NCI-H345 (cell line): ENCODE measurements at places on chromosomes 3 and 15.

DNA sequence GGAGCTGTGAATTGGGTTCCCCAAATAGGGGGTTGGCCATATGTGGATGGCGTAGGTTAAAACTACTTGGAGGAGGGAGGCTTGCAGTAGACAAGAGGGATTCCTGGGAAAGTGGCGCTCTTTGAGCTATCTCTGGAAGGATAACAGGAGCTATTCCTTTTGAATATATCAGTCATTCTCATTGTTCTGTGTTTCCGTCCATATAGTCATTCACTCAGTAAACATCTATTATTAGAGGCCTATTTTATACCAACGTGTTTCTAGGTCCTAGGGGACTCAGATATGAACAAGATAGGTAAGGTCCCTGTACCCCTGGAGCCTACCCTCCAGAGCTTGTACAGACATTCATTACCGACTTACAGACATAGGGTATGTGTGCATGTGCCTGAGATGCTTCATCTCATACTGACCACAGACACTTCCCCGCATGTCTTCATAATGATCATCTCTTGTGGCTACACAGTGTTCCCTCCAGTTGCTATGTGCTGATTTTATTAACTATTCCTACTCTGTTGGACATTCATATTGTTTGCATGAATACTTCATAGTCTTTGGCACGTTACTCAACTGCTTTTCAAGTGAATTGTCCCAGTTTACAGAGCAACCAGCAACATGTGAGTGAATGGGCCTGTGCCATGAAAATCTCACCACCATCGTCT is 55.8 kb upstream of the VILL start:
- DNase-seq: no peak

DNA sequence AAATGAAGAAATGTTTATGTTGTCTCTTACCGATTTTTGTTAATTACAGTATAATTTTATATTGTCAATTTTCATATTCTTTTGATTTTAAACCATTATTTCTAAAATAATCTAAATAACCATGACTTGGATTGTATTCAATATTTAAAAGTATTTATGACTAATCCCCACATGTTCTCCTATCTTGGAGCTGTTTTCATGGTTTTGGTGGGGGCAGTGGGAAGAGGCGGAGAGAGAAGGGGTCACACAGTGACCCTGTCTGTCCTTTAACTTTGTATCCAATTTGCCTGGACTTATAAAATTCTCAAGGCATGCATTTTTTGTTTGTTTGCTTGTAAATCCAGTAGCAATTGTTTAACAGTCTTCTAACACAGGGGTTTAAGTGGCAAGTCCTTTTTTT is 407.4 kb downstream of the NTRK3 start:
- no peak for DNase-seq

DNA sequence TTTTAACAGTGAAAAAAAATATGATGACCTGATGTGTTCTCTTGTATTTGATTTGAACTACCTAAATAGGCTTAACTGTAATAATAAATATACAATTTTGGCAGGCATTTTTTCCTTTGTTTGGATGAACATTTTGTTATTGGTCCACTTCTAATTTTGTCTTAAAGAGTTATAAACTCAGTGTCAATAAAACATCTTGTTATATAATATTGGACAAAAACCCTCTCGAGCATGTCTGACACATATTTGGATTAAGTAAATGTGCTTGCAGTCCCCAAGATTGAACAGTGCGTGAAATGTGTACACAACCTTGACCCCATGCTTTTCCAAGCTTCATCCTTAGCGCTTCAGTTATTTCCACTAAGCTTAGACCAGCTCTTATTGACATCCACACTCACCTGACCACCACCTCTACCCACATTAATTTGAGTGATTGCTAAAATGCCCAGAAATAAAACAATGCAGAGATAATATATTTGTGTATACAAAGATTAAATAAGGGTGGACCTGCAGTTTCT is 131.7 kb upstream of the ZBED2 start:
- DNase-seq: no peak

DNA sequence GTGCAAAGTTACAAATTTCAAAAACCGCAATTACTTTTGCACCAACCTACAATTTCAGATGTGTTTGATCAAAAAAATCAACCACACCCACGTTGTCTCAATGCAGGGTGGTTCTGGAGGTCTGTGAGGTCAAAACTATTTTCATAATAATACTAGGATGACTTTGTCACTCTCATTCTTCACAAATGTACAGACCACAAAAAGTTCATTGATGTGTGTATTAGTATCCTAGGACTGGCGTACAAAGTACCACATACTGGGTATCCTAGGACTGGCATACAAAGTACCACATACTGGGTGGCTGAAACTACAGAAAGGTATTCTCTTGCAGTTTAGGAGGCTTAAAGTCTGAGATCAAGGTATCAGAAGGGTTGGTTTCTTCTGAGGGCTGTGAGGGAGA is 13.0 kb downstream of the SUCLG2 start:
- no peak for DNase-seq

- no peak for DNase-seq
Measured at GRCh38 chr3:129312021-129312639, 33.5 kb downstream of the HMCES start.

DNA sequence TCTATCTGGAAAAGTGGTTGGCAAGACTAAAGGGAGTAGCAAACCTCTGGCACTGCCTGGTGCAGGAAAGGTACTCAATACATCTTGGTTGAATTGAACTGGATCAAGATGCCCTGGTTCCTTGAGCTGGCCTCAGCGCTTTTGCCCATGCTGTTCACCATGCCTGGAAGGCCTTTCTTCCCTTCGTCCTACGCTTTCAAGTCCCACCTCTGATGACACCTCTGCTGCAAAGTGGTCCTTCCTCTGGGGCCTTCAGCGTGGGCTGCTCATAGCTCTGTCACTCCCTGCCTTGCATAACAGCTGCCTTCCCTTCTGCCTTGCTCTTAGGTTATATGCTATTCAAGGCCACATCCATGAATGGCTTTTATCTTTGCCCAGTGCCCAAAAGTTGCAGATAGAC is 23.0 kb downstream of the ITGA11 start:
- no peak for DNase-seq

DNA sequence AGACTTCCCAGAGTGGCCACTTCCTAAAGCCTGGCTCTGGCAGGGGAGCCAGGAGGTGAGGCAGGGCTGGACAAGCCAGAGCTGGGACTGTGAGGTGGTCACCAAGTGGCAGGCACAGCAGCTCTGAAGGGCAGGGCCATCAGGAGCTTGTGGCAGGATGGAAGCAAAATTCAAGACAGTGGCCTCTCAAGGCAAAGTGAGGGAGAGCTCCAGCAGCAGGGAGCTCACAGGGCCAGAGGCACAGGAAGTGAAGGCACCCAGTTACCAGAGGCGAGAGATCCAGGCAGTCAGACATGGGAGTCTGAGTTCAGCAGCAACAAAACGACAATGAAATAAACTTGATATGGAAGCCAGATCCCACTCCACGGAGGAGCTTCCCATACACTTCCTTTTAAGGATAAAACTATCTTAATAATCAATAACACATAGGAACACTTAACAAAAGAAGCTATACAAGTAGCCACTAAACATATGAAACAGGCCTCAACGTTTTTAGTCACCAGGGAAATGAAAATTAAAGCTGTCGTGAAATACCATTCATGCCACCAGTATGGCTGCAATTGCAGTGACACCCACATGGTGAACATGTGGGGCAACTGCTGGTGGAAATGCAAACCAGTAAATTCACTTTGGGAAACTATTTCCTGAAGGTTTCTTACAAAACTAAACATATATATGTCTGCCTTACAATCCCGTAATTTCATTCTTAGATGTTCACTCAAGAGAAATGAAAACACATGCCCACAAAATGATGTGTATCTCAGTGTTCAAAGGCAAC is 35.4 kb upstream of the TMEM158 start:
- DNase-seq: no peak

DNA sequence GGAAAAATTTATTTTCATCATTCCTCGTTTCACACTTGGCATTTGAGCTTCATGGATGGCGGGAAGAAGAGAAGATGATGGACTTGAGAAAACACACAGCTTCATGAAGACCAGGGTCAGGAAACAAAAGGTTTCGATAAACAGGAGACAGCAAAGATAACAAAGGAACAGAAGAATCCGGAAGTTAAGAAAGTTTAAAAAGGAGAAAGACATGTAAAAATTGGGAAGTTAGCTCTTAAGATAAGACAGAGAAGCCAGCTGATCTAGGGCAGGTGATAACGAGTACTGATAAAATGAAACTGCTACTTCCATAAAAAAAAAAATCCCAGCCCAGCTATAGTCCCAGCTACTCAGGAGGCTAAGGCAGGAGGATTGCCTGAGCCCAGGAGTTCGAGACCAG is 23.9 kb downstream of the IL5RA start:
- no peak for DNase-seq

DNA sequence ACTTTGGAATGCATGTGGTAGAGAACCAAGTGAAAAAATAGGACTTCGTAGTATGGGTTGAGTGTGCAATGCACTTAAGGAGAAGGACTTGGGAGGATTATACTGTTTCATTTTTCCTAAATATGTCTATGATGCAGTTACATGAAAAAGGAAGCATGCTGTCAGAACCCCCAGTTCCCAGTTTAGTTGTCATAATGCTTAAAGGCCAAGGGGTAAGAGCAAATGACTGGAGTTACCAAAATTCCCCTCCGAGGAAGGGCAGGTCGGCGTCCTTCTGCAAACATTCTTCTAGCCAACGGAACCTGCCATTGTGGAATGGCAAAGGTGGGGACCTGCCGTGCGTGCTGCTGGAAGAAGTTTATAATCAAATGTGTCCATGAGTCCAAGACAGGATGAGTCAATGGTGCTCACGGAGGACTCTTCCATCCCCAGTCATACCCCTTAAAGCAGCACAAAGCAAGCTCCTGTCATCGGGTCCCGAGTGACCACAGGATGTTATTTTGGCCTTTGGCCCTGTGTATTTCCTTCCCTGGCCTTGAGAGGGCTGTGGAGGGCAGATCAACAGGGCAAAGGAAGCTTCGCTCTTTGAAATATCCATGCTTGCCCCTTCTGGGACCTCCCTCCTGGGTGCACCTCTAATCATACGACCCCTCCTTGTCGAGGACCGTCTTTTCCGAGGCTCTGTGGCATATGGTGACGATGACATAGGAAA is 93.2 kb downstream of the SLCO3A1 start:
- DNase-seq: no peak

GRCh38 chr3:149085828-149086231 is 503 bp downstream of the HLTF start:
- DNase-seq: peak; percentile 30

DNA sequence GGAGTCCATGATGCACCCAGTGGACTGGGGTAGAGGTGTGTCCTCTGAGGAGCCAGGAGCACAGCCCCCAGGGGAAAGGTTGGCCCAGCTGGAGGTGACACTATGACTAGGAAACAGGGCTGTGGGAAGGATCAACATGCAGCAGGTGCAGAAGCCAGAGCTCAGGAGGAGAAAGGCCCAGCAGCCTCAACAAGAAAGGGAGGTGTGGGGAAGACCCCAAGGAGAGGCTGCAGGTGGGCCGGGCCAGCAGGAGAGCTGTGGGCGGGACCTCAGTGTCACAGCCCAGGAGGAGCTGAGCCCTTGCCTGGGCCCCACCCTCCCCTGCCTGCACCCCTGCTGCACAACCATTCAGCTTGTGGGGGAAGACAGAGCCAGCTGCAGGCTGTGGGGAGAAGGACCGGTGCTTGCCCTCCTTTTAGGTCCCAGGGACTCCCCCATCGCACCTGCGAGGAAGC is 18.4 kb upstream of the KLF13 start:
- peak; percentile 72 for DNase-seq

DNA sequence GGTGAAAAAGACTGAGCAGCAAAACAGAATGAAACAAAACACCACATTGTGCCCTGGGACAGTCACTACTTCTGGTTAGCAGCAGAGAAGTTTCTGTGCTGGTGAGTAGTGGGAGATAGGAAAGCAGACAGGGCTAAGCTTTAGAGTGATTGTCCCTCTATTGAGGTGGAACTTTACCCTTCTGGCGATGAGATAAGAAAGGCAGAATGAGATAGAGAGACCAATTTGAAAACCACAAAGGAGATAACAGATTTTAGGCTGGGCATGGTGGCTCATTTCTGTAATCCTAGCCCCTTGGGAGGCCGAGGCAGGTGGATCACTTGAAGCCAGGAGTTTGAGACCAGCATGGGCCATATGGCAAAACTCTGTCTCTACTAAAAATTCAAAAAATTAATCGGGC is 208.5 kb downstream of the TBL1XR1 start:
- DNase-seq: no peak

DNA sequence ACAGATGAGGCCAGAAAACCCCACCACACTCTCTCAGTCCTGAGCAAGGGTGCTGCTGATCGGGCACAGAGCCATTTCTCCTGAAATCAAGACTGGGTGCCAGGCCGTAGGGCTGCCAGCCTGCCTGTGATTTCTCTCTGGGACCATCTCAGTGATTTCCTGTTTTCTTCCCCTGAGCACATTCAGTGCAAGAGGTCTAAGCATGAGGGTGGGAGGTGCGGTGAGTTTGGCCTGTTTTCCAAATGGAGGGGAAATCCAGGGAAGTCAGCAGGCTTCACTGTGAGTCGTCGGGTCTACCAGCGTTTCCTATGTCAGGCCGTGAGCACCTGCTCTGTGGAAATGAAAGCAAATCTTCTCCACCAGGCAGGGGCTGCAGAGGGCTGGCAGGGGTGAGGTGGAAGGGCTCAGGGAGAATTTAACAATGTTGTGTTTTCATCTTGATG is 82.3 kb downstream of the ST6GAL1 start:
- no peak for DNase-seq

GRCh38 chr3:78906245-78906644 is 861.6 kb downstream of the ROBO1 start:
- DNase-seq: peak; percentile 65

- no peak for DNase-seq
Measured at GRCh38 chr15:94250801-94251200, 19.4 kb downstream of the MCTP2 start.

DNA sequence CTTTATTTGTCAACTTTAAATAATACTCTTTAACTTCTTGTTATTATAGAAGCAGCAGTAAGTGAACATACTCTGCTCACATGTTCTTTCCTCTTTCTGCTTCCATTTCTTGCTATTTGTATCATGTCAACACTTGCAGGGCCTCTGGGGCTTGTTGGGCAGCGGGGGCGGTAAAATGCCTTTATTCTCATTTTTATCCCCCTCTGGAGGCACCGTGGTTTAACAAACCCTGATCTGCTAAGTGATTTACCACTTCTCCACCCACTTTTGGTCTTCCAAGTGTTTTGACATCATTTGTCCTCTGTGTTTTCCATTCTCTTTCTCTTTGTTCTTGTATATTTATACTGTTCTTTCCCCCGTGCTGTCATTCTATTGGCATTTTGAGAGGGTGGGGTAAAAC is 33.9 kb downstream of the SCN10A start:
- DNase-seq: no peak

GRCh38 chr3:66489581-66489980 is 11.2 kb downstream of the LRIG1 start:
- no peak for DNase-seq

GRCh38 chr15:25862472-25863110 is 536 bp downstream of the ATP10A start:
- DNase-seq: no peak

- no peak for DNase-seq
Measured at GRCh38 chr15:96097661-96098060, 232.8 kb upstream of the NR2F2 start.

GRCh38 chr3:21484057-21484827 is 266.8 kb downstream of the ZNF385D start:
- no peak for DNase-seq

GRCh38 chr3:50314342-50314741 is 8.2 kb downstream of the HYAL2 start:
- no peak for DNase-seq

GRCh38 chr3:2477620-2478019 is 379.0 kb downstream of the CNTN4 start:
- DNase-seq: no peak

- DNase-seq: no peak
Measured at GRCh38 chr15:77542491-77543001, 90.2 kb downstream of the LINGO1 start.

- no peak for DNase-seq
Measured at GRCh38 chr15:100134586-100134985, 207.2 kb downstream of the ADAMTS17 start.
